ENCODE measurements at places on chromosomes 4 and X. TPM values are rescaled to one million over a fixed set of nuclear protein-coding genes. Genes with fewer than 3 reads are reported as not detected.

PABPC1L2B gene
- polyA plus RNA-seq = not detected

SYN1 gene
- 3.7 TPM for polyA plus RNA-seq

NKX6-1 gene
- polyA plus RNA-seq = not detected

NKX1-1 gene
- not detected for polyA plus RNA-seq

GPR173 gene
- polyA plus RNA-seq = 1.2 TPM

ZAR1 gene
- 0.49 TPM for polyA plus RNA-seq

RIBC1 gene
- 0.86 TPM for polyA plus RNA-seq

SGMS2 gene
- polyA plus RNA-seq = 28.7 TPM

XAGE5 gene
- not detected for polyA plus RNA-seq

RP2 gene
- polyA plus RNA-seq = 9.3 TPM

MAGEA2B gene
- polyA plus RNA-seq = 0.86 TPM

VSIG1 gene
- polyA plus RNA-seq = 2.9 TPM

All from hepatocyte (in vitro differentiated cells).